ENCODE measurements at places on chromosomes 13 and 19. TPM values are rescaled to one million over a fixed set of nuclear protein-coding genes. Genes with fewer than 3 reads are reported as not detected.
A peak's percentile ranks its signal among the peaks of the same experiment; 100 is the strongest.

DNA sequence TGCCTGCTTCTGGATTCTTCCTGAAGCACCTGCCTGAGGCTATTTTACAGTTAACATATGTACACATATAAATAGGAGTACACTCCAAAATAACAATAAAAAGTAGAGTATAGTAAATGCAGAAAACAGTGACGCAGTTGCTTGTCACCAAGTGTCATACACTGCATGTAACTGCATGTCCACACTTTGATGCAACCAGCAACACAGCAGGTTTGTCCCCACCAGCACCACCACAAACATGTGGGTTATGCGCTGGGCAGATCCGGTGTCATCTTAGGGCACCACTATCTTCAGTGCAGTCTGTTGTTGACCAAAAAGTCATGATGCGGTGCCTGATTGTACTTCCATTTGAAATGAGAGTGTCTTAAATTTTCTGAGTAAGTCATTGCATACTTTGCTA, 51.3 kb downstream of the COL4A2 start:
- DNase-seq, result no peak

DNA sequence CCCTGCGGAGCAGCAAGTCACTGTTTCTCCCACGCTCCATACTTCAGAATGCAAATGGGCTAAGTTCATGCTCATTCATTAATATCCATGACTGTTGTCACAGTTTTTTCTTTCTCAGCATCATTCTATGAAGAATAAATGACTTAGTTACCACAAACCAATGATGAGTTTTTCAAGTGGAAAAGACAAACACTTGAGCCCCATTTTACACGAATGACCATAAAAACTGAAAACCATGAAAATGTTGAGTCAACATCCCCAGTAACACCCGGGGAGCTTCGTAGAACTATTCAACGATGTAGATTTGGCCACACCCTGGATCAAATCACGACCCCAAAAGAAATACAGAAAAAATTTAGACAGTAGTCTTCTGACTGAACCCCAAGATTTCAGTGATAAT, 99.8 kb upstream of the GJB6 start:
- DNase-seq, result no peak

- peak; percentile 78 for DNase-seq
These were observed 505 bp downstream of the ZSWIM4 start for GRCh38 chr19:13795595-13796300.

GRCh38 chr13:76803831-76804230, 82.4 kb downstream of the KCTD12 start:
- DNase-seq, result no peak

UQCR11 gene
- total RNA-seq, result 35.3 TPM

OR7C1 gene
- total RNA-seq, result not detected

Measured in GM23338 (cell line).